Activated T-helper 1 cell treated with anti-CD3 and anti-CD28 coated beads, Interleukin-2, amount 50 U/mL, for 16 hours (primary cell): ENCODE measurements at places on chromosomes 7 and 10.

DNA sequence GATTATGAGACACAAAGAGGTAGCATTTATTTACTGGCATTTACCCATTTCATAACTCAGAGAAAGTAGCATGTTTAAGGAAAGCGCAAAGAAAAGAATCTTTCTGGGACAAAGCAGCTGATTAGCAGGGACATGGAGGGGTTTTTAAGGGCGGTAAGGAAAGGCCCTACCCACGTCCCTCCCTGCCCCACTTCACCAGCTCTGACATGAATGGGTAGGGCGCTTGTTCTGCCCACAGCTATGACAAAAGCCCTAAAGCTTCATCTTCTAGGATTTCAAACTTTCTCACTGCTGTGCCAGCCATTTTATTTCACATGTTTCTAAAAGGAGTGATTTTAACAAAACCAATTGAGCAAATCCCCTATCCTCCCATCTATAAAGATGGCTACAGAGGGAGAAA lies 406.9 kb upstream of the KLF6 start:
- no peak for DNase-seq

- no peak for DNase-seq
Observed at GRCh38 chr7:7254908-7255307, 72.6 kb downstream of the C1GALT1 start.

GRCh38 chr7:147060070-147060469 lies 943.5 kb downstream of the CNTNAP2 start:
- DNase-seq, result no peak

DNA sequence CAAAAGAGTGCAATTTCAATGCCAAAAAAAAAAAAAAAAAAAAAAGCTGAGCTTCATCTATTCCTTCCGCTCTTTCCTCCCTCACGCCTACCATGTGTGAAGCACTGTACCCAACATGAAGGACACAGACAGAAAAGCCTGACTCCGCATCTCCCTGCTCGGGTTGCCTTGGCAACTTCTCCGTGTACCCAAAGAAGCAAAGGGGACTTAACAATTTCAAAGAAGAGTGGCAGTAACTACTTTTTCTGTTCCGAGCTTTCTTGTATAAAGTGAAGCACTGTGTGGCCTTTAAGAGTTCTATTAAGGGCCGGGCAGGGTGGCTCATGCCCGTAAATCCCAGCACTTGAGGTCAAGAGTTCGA lies 177.7 kb downstream of the PRKCQ start:
- no peak for DNase-seq

GRCh38 chr7:15463801-15464666 lies 97.8 kb downstream of the AGMO start:
- no peak for DNase-seq

DNA sequence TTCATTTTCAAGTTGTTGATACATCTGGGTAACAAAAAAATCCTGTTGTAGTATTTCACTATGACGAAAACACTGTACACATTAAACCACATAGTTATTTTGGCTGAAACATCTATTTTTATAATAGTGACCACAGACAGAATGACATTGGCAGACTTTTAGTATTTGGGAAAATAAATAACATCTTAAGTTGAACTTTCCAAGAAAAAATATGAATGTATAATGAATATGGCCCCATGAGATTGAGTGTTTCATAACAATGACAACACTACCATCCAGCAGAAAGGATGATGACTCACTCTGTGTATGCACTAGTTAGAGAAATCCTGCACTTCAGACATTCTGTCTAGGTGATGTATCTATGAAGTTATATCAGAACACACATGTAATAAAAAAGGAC lies 118.1 kb downstream of the SEMA3D start:
- DNase-seq, result no peak

GRCh38 chr10:79193694-79194382 lies 125.1 kb downstream of the ZMIZ1 start:
- no peak for DNase-seq

DNA sequence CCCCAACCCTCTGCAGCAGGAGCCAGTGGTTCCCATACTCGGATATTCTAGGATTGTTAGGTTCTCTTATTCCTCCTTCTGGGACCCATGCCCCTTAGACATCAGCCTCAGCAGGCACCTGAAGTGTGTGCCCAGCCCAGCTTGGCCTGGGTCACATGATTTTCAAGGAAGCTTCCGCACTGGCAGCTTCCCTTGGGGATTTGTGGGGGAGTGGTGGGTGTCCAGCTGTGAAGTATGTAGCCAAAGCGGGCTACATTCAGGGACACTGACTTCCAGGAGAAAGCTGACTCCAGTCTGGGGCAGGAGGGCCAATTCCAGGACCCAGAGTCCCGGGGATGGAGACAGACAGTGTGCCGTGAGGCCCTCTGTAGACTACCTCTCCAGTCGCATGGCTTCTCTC lies 1.3 kb downstream of the LDB1 start:
- DNase-seq, result no peak

GRCh38 chr10:35565602-35566081 lies 39.5 kb upstream of the GJD4 start:
- no peak for DNase-seq

DNA sequence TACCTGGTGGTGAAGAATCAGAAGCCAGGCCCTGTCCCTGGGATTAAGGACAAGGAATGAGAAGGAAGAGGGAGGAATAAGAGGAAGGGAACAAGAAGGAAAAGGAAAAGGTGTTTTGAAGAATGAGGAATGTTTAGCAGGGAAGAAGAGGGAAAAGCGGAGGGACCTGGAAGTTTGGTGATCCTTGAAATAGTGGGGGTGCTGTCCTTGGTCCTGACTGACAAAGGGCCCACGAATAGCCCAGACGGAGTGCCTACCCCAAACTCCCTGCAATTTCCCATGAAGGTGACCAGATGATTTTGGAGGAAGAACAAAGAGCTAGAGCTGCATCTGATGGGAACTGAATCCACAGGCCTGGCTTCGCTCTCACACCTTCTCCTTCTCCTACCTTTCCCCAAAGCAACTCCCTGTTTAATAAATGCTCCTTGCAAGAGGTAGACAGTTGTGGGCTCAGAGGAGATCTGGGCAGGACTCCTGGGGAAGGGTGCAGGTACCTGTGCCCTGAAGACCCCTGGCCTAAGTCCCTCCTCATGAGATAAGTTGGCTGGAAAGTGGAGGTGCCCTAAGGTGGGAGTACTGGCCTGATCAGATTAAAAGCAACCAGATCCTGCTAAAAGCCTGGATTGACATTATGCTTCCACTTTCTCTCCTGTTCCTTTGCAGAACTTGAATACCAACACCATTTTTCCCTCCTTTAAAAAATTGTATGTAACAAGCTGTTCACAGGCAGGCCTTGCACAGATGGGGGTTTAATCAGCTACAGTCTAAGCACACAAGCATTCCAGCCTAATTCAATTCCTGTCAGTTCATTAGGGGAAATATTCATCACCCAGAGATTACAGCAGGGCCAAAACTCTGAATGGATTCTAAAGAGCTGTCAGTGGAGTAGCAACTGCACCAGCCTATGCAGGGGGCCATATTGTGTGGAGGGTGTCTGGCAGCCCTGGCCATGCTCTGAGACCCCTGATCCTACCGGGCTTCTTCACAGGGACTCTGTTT lies 19.4 kb downstream of the KAZALD1 start:
- DNase-seq, result no peak

DNA sequence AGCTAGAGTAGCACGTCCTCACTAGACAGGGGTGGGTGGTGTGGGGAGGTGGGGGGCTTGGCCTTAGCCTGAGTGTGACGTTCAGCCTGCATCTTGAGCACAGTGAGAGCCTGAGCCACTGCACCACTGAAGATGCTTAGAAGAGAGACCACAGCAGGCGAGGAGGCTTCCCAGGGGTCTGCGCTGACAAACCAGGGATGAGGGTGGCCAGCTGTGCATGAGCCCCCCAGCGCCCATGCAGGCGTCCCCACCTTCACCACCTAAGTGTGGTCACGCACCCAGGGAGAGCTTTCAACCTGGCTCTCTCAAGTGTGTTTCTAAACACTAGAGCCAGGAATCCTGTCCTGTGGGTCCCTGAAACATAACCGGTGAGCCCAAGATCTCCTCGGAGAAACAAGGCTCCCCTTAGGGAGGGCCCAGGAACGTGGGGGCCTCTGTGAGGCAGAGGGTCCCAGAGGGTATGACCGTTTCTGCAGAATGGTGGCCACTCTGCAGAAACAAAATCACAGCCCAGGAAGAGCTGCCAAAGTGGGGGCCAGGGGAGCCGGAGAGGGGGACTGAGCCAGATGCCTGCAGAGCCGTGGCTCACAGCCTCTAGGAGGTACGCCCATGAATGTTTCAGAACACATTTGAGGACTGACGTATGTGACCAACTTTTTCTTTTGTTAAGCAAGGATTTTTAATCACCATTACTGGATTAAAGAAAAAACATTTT lies 85.2 kb upstream of the INSIG1 start:
- no peak for DNase-seq

DNA sequence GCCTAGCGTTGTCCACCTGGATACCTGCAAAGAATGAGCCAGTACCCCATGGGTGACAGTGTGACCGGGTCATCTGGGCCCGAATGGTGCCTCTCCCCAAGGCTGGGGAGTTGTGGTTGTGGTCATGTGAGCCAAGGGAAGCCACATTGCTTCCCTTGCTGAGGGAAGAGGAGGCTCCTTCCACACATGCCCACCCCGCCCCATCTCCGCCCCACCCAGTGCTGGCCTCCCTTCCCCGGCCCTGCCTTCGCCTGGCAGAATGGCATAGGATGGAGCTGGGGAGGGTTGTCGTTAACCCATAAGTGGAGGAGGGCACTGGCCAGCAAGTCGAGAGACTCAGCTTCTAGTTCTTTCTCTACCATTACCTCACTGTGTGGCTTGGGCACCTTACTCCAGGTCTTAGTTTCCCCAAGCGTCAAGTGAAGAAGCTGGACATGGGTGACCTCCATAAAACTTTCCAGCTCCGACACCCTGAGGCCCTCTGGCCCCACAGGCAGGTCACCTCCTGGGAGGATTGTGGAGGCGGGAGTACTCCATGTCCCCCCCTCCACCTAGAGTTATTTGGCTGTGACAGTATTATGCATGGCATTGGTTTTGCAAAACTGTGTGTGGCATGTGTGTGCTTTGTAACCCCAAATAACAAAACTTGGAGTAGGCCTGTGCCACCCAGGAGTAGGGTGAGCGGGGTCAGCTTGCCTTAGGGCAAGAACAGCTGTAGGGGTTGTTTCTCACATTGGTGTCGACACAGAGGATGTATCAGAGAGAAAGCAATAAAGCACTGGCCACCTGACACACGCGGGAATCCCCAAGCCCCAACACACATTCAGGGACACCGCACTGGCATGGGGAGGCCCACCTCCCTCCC lies 90.5 kb upstream of the MACROH2A2 start:
- DNase-seq, result no peak

- DNase-seq, result no peak
Observed at GRCh38 chr10:48798481-48799254, 114.0 kb downstream of the WDFY4 start.

GRCh38 chr10:68333440-68334431 lies 1.0 kb upstream of the PBLD start:
- no peak for DNase-seq

- DNase-seq, result no peak
Observed at GRCh38 chr7:6579446-6579845, 2.2 kb downstream of the ZDHHC4 start.

- DNase-seq, result no peak
Observed at GRCh38 chr10:35400595-35401268, 64.4 kb downstream of the CCNY start.

- no peak for DNase-seq
Observed at GRCh38 chr10:30897547-30897946, 134.1 kb downstream of the ZNF438 start.

GRCh38 chr7:129642871-129643549 lies 31.5 kb downstream of the NRF1 start:
- DNase-seq, result no peak

DNA sequence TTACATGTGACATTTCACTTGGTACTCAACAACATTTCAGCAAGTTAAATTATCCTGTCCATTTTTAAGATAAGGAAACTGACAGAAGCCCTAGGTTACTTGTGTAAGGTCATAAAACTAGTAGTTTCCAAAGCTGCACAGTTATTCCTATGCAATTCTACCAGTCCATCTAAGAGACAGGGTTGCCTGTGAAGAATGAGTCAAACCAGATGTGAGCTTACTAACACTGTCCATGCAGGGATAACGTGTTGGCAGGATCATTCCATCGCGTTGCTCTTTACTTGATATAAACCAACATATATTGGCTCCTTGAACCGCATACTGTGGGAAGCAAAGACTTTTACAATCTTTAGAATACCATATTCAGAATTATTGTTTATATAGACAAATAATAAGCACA lies 280.9 kb upstream of the HGF start:
- no peak for DNase-seq

DNA sequence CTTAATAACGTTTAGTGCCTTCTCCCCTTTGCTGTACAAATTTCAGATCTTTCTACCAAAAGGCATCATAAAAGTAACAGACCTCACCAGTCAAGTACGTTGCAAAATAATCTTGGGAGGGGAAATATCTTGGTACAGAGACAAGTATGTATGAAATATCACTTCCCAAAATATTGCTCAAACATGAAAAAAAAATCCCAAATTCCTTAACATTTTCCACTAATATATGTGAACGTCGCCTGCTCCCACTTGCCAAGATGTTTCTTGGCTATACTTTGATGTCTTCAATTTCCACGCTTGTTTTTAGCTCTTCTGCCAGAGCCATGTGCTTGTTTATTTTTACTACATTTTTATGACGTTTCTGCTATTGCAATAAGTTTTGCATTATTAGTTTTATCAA lies 223.5 kb downstream of the PLXNA4 start:
- DNase-seq, result no peak

- DNase-seq, result peak; percentile 20
Observed at GRCh38 chr10:131928248-131929095, 27.7 kb downstream of the PPP2R2D start.

DNA sequence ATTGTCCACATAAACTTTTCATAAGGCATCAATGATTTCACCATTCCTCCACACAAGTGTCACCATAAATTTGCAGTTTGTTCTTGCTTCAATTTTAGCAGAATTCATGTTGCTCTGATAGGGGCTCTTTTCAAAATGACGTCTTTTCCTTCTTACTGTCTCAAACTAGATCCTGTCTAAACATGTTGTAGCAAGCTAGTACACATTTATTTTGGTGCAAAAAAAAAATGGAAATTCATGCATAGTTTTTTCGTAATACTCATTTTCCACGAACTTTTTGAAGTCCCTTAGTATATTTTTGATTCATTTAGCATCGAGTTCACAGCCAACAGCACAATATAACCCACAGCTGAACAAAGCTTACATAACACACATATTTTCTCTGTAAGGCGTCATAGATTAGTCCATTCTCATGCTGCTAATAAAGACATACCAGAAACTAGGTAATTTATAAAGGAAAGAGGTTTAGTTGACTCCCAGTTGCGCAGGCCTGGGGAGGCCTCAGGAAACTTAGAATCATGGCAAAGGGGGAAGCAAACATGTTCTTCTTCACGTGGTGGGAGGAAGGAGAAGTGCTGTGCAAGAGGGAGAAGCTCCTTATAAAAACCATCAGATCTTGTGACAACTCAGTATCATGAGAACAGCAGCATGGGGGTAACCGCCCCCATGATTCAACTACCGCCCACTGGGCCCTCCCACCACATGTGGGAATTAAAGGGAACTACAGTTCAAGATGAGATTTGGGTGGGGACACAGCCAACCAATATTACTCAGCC lies 301.5 kb downstream of the CCDC3 start:
- no peak for DNase-seq
